ENCODE measurements at places on chromosomes 6 and 20.

- DNase-seq = no peak
Observed at GRCh38 chr6:57044568-57044967, 1.9 kb upstream of the KIAA1586 start.

- DNase-seq = no peak
Observed at GRCh38 chr20:753136-753535, 15.2 kb downstream of the SLC52A3 start.

- DNase-seq = no peak
Observed at GRCh38 chr6:81722506-81723223, 29.8 kb downstream of the TENT5A start.

DNA sequence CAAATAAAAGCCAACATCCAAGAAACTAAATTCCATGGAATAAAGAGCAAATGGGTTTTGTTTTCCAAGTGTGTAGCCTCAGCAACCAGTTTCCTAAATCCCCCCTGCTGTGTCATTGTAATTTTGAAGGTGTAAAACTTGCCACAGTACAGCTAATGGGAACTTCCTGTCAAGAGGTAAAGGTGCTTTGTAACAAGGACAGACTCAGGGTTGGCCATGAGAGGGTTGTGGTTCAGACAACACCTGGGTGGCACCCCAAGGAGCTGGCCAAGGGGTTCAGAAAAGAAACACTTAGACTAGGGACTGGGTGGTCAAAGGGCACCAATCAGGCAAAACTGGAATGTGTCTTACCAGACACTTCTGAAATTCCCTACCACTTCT is 52.4 kb upstream of the LYRM2 start:
- DNase-seq = no peak

DNA sequence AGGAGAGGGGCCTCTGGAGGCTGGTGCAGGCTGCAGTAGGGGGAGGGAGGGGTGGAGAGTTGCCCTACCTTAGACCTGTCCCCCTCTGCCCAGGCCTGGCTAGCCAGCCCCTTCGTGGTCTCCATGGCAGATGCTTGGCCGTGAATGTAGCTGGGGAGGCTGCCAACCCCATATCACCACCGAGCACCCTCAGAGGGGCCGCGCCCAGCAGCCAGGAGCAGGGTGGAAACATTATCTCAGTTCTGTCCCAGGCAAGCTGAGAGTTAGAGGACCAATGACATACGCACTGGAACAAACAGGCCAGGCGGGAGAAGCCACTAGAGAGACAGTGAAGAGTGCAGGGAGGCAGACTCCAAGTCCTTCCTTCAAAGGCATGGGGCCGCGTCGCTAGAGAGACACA is 66.5 kb downstream of the LRFN2 start:
- no peak for DNase-seq

GRCh38 chr6:39769012-39769411 is 23.2 kb upstream of the DAAM2 start:
- no peak for DNase-seq

GRCh38 chr20:62142252-62143080 is 728 bp downstream of the PSMA7 start:
- DNase-seq = no peak

- DNase-seq = no peak
Observed at GRCh38 chr6:62891065-62891647, 320.1 kb upstream of the FKBP1C start.
